B cell (primary cell): ENCODE measurements at places on chromosomes 13 and 19. TPM values are rescaled to one million over a fixed set of nuclear protein-coding genes. Genes with fewer than 3 reads are reported as not detected.

The C5AR1 gene
- total RNA-seq = 1.9 and 4.9 TPM in 2 replicates

The PTGIR gene
- 1.9 and 2.5 TPM in 2 replicates for total RNA-seq

The ZSCAN5B gene
- not detected in 2 replicates for total RNA-seq

The EXOC3L2 gene
- total RNA-seq = not detected in 2 replicates

The CLEC17A gene
- total RNA-seq = 121 and 127 TPM in 2 replicates

- DNase-seq = no peak
- no peak overlapping the region for H3K27ac ChIP-seq
- H3K4me3 ChIP-seq = no peak overlapping the region
- H3K36me3 ChIP-seq = peaks cover 2% of the 10 kb centered on the region
Measured at GRCh38 chr13:95262837-95263384, 38.3 kb downstream of the ABCC4 start.

DNA sequence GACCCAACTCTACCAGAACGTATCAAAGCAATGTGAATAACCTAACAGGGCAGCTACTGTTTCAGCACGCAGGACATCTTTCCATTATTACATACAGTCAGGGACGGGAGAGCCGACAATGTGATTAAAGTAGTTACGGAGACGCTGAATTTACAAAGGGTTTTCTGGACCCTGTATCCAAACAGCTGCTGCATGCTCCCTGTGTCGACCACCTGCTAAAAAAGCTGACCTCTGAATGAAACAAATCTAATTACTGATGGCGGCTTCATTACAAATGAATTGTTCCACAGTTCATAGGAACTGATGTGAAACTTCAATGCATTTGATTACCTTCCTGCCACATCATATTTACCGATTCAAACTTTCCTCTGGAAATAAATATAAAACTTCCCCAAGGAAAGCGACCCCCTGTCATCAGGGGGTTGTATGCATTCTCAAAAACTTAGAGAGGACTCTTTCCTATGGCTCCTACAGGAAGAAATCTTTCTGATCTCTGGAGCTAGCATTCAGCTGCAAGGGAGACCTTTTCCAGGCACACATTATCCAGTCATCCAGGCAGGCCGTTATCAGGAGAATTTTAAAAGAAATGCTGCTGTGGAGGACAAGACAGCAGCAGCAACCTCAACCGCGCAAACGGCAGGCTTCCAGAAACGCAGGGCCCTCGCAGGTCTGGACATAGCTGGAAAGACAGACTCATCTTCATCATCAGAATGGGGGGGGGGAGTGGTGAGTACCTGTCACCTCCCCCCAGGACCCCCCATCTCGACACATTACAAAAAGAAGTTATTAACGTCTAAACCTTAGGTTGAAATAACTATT lies 3.1 kb downstream of the EFNB2 start:
- no peak overlapping the region for H3K27ac ChIP-seq
- DNase-seq = peak; percentile 21
- no peaks in the 10 kb centered on the region for H3K36me3 ChIP-seq
- no peak overlapping the region for H3K4me3 ChIP-seq

DNA sequence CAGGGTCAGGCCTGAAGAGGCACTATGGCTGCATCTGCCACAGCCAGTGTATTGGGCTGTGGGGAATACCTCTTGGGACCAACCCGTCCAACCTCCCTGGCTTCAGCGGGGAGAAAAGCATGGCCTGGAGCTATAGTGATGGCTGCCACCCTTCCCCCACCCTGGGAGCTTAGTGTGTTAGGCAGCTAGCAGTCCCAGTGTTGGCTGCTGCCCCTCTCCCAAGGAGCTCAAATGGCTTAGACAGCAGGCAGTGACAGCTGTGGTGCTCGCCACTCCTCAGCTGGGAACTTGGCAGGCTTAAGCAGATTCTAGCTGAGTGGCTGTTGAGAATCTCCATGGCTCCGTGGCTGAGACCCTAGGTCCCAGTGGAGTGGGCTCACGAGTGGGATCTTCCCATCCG lies 19.7 kb downstream of the ACOD1 start:
- no peak overlapping the region for H3K27ac ChIP-seq
- H3K27me3 ChIP-seq = peaks cover 5% of the 10 kb centered on the region
- H3K4me3 ChIP-seq = no peak overlapping the region
